Activated CD8-positive, alpha-beta memory T cell treated with anti-CD3 and anti-CD28 coated beads for 4 hours (primary cell): ENCODE measurements at places on chromosomes 6 and 20.
A peak's percentile ranks its signal among the peaks of the same experiment; 100 is the strongest.

GRCh38 chr20:47487175-47487917 lies 14.3 kb upstream of the NCOA3 start:
- DNase-seq = peak; percentile 20

- DNase-seq = no peak
Measured at GRCh38 chr6:64590965-64591675, 955.5 kb downstream of the PHF3 start.

- no peak for DNase-seq
Measured at GRCh38 chr6:16766043-16766536, 4.8 kb upstream of the ATXN1 start.

- DNase-seq = no peak
Measured at GRCh38 chr6:43942616-43943015, 172.6 kb downstream of the VEGFA start.

DNA sequence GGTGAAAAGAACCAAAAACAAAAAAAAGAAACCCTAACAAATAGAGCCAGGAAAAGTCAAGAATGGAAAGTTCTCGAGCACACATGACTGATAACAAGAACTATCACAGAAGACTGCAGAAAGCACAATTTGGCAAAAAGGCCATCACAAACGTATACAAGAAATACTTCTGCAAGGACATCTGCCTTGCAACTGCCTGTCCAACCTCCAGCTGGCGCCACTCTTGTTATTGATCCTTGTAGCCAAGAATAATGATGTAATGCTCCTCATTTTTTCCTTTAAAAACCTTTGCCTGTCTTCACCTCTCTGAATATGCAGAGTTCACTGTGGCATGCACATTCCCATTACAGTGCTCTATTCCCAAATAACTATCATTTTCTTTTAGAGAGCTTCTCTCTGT lies 87.9 kb upstream of the BMP5 start:
- DNase-seq = no peak

DNA sequence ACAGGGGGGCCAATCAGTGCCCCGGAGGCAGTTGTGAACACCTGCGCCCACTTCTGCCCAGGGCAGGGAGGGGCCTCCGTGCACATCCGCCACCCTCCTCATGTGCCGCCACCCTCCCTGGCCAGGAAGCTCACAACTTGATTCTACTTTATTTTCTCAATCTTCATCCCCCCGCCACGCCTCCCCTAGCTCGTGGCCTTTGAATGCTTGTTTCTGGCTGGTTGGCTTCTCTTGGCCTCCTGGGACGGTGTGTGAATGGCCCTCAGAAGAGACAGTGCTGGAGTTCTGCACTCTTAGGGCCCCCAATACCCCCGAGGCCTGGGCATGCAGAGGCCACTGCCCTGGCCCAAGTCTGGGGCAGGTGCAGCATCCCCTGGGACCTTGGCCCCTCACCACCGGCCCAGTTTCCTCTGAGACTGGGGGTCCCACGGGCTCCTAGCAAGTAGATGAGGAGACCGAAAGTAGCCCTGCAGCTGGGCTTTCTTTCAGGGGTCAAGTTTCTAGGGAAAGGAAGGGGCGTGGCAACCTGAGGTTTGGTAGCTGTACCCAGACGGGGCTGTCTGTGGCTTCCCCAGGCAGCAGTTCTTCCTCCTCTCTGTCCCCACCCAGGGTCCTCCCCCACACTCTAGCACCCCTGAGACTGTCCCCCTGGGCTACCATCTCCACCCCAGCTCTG lies 1.3 kb downstream of the RGS19 start:
- no peak for DNase-seq

GRCh38 chr20:32271620-32272019 lies 5.8 kb upstream of the KIF3B start:
- no peak for DNase-seq

- DNase-seq = no peak
Measured at GRCh38 chr6:96073555-96073954, 57.8 kb downstream of the FUT9 start.

DNA sequence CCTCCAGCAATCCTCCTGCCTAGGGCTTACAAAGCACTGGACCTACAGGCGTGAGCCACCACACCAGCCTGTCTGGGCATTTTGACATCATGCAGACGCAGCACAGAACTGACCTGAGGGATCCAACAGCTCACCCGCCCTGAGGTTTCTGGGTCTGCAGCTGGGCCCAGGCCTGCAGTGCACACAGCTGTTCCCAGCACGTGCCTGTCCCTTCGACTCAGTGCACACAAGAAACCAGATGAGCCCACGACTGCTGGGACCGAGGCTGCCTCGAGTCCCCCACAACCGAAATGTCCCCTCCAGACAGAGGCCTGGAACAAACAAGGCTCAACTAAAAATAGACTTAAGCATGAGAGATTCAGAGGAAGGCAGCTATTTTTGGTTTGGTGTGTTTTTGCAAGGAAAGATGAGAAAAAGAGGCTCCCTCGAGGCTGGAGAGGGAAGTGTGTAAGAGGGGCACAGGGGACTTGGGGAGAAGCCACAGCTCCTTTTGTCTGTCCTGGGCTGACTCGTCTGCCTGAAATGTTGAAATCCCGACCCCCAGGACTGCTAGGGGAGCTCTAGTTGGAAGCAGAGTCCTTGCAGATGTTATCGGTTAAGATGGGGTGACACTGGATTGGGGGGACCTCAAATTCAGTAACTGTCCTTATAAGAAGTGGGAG lies 66.3 kb downstream of the YTHDF1 start:
- DNase-seq = no peak

DNA sequence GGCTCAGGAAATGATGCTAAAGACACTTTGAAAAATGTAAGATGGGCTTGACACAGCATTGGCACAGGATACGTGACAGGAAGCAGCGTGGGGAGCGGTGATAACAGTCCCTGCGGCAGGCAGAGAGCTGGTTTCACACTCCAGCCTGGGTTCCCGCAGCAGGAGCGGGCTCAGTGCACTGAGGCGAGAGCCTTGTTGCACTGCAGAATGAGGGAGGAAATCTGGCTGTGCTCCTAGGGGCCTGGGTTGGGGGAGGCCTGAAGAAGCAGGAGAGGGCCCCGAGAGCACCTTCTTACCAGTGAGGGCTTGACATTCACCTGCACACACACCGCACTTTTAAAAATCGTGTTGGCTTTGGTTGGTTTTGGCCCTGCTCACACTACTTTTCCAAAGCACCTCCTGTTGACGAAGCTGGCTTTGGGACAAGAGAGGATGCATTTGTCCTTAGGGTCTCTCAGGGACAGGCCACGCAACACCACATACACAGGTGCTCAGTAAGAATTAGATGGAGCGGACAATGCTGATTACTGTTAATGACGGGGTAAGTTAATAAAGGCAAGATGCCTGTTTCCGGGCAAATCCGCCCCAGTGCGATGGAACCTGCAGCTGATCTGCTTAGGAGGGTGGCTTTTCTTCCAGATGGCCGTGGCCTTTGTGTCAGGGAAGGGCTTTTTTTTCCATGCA lies 49.4 kb upstream of the ARMC2 start:
- DNase-seq = peak; percentile 21

- no peak for DNase-seq
Measured at GRCh38 chr6:126603410-126603809, 263.5 kb downstream of the CENPW start.

- no peak for DNase-seq
Measured at GRCh38 chr6:158991017-158991723, 8.8 kb downstream of the RSPH3 start.

DNA sequence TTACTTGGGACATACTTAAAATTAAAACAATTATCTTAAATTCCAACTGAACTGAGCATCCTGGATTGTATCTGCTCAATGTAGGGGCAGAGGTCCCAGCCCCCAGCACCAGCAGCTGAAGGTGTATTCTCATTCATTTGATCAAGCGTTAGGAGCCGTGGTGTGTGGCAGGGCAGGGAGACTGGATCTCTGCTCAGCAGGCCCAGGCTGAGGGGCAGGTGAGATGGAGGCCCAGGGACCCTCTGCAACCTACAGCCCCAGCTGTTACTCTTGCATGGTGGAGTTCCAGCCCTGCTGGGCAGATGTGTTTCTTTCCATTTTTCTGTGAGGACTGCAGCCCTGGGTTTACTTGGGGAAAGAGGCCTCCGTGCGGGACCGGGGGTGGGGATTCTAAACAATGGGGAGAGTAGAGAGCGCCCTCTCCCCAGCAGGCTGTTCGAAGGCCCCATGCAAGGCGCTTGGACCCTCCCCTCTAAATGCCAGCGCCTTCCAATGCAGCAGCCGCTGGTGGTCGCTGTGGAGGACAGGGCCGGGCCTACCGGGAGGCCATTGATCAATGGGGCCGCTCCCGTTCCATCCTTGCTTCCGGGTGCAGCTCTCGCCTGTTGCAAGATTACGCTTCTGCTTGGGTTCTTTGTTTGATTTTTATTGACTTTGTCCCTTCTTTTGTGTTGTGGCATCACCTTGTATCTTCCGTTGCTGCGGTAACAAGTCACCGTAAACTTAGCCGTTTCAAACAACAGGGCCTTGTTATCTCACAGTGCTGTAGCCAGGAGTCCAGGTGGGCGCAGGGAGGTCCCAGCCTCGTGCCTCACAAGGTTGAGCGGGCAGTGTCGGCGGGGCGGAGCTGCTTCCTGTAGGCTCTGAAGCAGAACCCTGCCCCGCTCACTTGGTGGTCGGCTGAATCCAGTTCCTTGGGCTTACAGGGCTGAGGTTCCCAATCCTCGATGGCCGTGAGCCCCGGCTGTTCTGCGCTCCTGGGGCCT lies 134.8 kb upstream of the PHACTR3 start:
- no peak for DNase-seq

DNA sequence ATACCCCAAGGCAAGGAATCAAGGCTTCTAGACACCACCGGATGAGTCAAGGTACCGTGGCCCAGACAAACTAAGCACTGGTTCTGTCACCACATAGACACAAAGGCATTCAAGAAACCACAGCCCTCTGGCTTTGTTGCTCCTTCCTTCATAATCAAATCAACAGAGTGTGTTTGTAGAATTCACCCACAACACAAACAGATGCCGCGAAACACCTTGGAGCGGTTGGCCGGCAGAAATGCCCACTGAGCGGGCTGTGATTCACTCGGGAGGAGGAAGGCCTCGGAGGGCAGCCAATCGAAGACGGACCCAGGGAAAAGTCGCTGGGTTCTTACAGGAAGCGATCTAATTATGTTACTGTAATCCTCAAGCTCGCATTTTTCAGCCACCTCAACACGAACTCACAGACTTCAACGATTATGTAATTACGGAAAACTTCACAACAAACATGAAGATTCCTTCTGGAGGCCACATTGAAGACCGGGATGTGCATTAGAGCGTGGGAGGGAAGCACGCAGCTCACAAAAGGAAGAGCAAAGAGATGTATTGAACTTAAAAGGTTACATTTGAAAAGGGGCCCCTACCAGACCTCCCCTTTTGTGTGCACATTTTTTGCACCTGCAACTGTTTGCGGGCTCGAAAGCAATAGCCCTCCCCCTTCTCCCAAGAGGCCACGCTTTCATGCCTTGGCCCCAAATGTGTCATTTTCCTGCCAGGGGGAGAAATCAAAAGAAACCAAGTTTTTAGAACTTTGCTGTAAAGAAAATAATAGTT lies 184.7 kb upstream of the PREP start:
- no peak for DNase-seq

DNA sequence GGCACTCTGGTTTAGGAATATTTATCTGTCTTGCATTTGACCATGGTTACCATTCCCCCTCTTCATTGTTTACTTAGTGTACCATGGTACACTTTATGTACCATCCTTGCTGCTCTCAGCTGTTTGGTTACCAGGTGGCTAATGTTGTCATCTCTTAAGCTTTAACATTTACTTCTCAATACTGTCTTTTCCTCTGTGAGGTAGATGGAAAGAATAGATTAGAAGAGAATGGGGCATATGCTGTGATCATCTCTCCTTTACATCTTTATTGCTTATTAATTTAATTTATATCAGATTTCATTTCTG lies 109.2 kb downstream of the NCOA3 start:
- no peak for DNase-seq

- DNase-seq = no peak
Measured at GRCh38 chr6:135310291-135310690, 129.2 kb downstream of the MYB start.

- no peak for DNase-seq
Measured at GRCh38 chr6:53982366-53983050, 128.7 kb upstream of the MLIP start.

GRCh38 chr6:84788689-84789088 lies 24.3 kb upstream of the TBX18 start:
- no peak for DNase-seq

DNA sequence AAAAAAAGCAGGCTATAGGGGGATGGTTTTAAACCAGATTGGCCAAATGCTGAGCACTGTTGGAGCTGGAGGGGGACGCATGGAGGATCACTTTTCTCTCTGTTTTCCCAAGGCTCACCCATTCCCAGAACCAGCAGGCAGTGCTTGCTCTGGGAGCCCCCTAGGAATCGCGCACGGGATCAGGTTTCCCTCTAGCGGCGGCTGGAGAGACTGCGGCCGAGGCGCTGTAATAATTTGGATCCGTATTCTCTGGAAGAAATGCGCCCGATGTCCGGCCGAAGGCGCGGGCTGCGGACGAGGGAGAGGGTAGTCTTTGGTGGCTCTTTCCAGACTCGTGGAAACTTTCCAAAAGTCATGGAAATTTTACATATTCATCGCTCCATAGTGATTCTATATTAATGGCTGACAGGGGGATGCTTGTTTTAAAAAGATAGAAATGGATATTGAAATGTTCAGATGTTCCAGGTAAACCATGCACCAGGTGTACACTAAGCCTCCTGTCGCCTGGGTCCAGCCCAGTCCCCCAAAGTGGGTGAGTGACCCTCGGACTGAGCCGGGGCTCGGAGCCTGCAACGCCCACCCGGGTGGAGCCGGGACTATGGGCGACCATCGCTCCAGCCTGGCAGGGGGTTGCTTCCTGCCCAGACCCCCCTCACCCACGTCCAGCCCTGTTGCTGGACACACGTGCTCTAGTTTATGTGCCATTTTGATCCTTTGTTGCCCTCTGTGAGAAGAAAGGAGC lies 78.7 kb upstream of the PHACTR3 start:
- no peak for DNase-seq

GRCh38 chr20:23123886-23124285 lies 37.8 kb upstream of the CD93 start:
- DNase-seq = no peak

GRCh38 chr20:38804221-38804620 lies 1.3 kb upstream of the PPP1R16B start:
- no peak for DNase-seq

DNA sequence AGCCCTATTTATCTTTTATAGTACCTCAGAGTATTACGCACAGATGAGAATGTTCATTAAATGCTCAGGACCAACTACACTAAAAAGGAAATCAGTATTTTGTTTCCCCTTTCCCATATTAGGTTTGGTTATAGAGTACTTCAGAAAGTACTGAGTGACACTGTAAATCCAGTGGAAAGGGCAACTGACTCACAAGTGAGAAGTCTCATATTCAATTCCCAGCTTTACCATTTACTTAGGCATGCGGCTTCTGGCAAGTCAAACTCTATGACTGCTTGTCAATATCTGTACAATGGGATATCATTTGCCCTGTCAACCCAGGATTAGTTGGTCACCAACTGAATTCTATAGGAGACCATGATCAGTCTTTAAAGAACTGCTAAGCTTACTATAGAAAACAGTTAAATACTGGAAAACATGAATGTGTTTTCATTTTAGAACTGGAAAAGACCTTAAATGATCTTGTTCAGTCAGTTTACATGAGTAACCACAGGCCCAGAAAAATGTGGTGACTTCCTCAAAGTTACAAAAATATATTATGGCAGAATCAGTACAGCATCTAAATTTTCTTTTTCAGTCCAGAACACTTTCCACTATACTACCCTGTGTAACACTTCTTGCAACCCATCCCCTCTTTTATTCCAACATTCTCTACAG lies 3.6 kb downstream of the MAP3K7 start:
- DNase-seq = no peak
